ENCODE measurements at places on chromosomes 4 and X. TPM values are rescaled to one million over a fixed set of nuclear protein-coding genes. Genes with fewer than 3 reads are reported as not detected.

- peak; percentile 16 for DNase-seq
These were observed 65.2 kb downstream of the PHOX2B start for GRCh38 chr4:41683326-41683725.

DNA sequence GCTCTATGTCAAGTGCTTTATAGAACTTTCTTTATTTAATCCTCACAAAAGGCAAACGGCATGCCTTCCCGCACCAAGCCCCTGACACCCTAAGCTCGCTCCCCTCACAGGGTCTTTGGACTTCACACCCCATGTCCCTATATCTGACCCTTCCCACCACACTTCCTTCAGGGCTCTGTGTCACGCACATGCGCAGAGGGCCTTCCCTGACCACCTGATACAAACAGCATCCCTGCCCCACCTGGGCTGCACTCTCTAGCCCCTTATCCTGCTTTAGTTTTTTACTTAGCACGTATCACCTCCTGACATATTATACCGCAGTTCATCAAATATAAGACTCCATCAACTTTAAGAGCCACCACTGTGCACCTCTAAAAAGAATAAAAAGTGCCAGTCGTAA lies 49.8 kb downstream of the SOD3 start:
- DNase-seq: no peak

DNA sequence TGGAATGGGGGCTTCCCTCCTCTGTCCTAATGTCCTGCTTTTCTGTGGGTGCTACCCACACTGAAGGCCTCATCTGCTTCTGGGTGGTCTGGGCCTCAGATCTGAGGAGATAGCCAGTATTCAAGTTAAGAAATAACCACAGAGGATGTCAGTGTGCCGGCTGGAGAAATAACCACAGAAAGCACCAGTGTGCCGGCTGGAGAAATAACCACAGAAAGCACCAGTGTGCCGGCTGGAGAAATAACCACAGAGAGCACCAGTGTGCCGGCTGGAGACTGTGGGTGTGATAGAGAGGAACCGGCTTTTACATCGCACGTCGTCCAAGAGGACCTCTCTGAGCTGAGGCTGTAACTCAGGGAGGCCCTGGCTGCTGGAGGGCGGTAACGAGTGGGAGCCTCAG lies 65.7 kb upstream of the PSAPL1 start:
- no peak for DNase-seq

- peak; percentile 30 for DNase-seq
These were observed 83.2 kb downstream of the FUNDC1 start for GRCh38 chrX:44459501-44459900.

The FAT1 gene
- 261 TPM for total RNA-seq

GRCh38 chrX:68503836-68504636 lies 5.2 kb downstream of the YIPF6 start:
- DNase-seq: peak; percentile 64

GRCh38 chrX:125326599-125326998 lies 6.9 kb downstream of the TEX13C start:
- no peak for DNase-seq

GRCh38 chr4:33064238-33064637 lies 2344.1 kb downstream of the PCDH7 start:
- DNase-seq: no peak

The TMEM156 gene
- not detected for total RNA-seq
